ENCODE measurements at places on chromosomes 7 and 10.

- no peak for DNase-seq
These were observed 39.1 kb upstream of the ABLIM1 start for GRCh38 chr10:114697061-114697598.

- DNase-seq = no peak
These were observed 1254.6 kb upstream of the CELF2 start for GRCh38 chr10:9762966-9763656.

GRCh38 chr7:148142660-148143248 is 447.8 kb upstream of the C7orf33 start:
- DNase-seq = no peak

DNA sequence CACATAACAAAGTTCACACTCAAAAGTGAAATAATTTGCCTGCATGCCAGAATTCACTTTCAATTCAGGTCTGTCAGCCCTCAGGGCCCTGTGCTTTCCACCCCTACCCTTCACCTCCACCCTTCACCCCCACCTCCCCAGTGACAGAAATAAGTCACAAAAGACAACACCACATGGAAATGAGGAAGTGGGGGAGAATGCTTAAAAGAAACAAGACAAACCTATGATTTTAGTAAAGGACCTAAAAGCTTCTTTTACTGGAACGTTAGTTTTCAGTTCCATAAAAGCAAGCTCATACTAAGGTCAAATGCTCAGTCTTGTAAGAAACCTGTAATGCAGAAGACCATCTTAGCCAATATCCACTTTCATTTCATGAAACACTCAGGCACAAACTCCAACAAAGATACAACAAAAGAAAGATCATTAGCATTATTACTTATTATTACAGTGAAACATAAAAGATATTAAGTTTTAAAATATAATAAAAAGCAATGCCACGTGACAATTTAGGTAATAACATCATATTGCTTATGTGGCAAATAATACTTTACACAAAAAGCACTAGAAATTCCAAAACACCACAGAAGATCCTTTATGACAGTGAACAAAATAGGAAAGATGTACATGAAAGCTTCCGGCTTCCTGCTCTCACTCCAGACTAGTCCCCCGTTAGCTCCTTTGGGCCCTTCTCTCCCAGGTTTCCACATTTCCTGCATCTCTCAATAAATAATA is 112.1 kb downstream of the LMBR1 start:
- no peak for DNase-seq

DNA sequence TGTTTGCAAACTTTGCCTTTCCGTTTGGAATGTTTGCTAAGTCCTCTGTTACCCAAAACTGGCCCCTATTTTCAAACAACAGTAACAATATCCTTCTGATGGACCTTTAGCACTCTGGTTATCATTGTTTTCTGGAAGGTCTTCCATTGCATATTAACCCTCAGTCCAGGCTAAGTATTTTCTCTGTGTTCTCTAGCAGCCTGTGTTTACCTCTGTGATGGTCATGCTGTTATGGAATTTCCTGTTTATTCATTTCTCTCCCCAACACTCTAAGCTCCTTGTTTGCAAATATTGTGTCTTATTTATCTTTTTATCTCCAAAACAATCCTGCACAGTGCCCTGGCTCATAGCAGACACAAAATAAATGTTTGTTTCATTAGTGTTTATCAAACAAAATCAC is 560.3 kb downstream of the ATRNL1 start:
- DNase-seq = no peak

GRCh38 chr10:78866731-78867554 is 201.8 kb upstream of the ZMIZ1 start:
- no peak for DNase-seq

DNA sequence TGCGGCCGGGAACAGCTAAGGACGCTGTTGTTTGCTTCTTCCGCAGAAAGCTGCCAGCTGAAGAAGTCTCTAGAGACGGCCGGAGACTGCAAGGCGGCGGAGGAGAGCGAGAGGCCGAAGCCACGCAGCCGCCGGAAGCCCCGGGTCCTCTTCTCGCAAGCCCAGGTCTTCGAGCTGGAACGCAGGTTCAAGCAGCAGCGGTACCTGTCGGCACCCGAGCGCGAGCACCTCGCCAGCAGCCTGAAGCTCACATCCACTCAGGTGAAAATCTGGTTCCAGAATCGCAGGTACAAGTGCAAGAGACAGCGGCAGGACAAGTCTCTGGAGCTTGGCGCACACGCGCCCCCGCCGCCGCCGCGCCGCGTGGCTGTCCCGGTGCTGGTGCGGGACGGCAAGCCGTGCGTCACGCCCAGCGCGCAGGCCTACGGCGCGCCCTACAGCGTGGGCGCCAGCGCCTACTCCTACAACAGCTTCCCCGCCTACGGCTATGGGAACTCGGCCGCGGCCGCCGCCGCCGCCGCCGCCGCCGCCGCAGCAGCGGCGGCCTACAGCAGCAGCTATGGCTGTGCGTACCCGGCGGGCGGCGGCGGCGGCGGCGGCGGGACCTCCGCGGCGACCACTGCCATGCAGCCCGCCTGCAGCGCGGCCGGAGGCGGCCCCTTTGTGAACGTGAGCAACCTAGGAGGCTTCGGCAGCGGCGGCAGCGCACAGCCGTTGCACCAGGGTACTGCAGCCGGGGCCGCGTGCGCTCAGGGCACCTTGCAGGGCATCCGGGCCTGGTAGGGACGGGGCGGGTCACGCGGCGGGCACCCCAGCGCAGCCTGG is 2.4 kb downstream of the NKX2-3 start:
- no peak for DNase-seq

DNA sequence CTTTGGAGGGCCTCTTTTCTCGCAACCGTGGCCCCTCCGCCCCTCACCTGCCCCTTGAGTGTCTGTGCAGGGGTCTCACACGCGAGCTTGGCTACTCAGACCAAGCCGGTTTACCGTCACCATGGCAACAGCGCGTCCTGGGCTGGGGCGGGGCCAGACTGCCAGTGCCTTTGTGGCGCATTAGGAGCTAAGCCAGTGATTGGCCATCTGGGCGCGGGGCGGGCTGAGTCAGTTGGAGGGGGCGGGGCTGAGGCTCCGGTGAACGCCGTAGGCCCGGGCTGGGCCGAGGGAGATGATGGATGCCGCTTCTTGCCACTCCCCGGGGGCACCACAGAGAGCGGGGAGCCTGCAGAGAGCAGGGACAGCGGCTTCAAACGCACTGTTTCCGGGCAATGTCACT is 48.7 kb upstream of the FXYD4 start:
- DNase-seq = peak; percentile 83

GRCh38 chr7:147774461-147774860 is 816.1 kb upstream of the C7orf33 start:
- DNase-seq = no peak

DNA sequence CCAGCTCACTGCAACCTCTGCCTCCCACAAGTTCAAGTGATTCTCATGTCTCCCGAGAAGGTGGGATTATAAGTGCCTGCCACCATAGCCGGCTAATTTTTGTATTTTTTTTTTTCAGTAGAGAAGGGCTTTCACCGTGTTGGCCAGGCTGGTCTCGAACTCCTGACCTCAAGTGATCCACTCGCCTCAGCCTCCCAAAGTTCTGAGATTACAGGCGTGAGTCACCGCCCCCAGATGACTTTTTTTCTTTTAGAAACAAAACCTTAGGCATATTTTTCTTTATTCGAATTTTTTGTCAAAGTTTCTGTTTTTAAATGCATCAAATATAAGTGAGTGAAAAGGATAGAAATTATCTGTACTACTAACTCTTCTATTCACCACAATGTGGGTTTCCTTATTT is 113.1 kb downstream of the LRRC4 start:
- DNase-seq = no peak

DNA sequence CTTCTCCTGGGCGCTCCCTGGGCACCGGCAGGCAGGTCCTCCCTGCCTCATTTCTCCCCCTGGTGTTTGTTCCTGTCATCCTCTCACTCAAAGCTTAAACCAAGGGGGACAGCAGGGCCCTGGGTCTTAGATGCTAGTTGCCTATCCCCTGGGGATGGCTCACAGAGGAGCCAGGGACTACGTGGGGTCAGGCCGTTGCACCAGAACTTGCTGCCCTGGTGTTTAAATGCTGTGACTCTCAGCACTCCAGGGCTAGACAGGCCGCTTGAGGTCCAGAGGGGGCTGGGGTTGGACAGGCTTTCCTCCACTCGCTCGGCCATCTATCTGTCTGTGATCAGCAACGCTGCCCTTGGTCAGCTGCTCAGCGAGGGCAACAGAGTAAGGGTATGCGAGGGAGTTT is 340.3 kb downstream of the CXCL12 start:
- no peak for DNase-seq

DNA sequence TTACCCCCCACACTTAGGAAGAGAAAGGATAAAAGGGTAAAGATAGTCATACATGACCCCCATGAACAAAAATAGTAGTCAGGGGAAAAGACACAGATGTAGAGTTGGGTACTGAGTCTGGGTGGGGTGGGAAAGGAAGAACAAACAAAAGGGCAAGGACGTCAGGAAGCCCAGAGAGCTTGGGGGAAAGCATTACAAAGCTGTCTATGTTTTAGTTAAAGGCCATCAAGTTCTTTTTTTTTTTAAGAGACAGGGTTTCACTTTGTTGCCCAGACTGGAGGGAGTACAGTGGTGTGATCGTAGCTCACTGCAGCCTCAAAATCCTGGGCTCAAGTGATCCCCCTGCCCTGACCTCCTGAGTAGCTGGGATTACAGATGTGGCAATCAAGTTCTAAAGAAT is 98.4 kb upstream of the PDLIM1 start:
- no peak for DNase-seq

- DNase-seq = no peak
These were observed 72.9 kb downstream of the ADARB2 start for GRCh38 chr10:1664333-1664964.

GRCh38 chr10:98436704-98437103 is 10.0 kb downstream of the HPS1 start:
- DNase-seq = no peak

- no peak for DNase-seq
These were observed 224.8 kb upstream of the KLF14 start for GRCh38 chr7:130958846-130959245.

- DNase-seq = no peak
These were observed 434.6 kb downstream of the PAXIP1 start for GRCh38 chr7:154568346-154568745.

- DNase-seq = no peak
These were observed 97.3 kb downstream of the PPP1R9A start for GRCh38 chr7:95004618-95005247.

DNA sequence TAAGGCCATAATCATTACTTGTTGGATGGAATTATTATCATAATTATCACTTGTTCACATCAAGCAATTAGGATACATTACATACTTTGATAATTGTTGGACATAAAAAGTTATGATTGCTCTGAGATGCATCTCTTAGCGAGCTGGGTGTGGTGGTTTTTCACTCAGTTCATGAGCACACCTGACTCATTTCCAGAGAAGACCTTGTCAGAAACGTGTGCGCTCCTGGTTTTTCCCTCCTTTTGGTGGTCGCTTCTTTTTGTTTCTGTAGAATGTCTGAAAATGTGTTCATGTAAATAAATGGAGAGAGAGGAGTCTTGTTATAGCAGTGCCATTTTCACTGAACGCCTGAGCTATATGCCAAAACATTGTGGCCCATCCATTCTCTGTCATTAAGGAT is 141.3 kb downstream of the PAXIP1 start:
- no peak for DNase-seq

GRCh38 chr10:34838366-34838900 is 23.3 kb upstream of the PARD3 start:
- DNase-seq = no peak

GRCh38 chr7:30660331-30661255 is 21.7 kb downstream of the CRHR2 start:
- no peak for DNase-seq

DNA sequence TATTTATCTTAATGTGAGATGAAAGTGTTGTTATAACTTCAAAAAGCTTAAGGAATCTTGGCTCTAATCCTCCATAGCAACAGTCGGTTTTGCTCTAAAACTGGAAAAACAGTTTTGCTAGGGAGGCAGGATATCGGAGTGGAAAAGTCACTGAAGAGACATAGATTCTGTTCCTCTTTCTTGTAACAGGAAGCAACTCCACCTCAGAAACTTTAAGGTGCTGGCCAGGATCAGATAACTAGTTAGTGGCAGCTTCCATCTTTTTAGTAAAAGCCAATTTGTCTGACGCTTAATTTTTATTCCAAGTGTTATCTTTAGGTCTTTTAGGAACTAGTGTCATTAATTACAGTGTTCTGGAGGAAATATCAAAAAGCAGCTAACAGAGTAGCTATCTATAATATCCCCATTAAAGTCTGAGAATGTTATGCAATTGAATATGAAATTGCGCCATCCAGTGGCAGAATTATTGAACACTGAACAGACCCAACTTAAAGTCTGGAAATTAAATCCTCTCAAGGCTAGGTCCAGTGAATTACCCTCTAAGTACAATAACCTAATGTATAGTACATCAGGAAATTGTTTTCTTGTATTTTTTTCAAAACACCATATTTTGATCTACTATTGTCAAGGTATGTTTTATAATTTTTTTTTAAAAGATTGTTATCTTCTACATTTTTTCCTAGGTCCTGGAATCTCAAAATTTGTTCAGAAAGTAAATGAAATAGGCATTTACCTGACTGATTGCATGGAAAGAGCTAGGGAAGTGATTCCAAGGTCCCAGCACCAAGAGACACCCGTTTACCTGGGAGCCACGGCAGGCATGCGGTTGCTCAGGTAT is 65.9 kb upstream of the CC2D2B start:
- peak; percentile 49 for DNase-seq

DNA sequence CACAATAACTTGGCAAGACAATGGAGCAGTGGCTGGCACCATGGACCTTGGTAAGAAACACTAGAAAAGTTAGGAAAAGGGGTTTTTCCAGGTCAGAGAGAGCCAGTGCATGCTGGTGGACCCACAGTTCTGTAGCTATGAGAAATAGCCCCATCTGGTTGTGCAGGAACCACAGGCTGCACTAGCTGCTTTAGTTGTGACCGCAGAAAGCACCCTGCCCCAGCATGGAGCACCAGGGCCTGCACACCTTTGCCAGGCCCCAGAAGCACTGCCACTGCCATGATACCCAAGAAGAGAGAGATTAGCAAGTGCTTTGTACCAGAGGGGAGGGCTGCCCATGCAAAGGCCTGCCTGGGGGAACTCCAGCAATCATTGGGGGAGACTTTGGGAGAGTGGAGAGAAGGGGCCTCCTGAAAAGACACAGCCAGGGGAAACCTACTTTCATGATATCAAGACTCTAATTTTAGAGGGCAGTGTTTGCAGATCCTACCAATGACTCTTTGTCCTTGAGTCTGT is 256.1 kb upstream of the C7orf33 start:
- no peak for DNase-seq

DNA sequence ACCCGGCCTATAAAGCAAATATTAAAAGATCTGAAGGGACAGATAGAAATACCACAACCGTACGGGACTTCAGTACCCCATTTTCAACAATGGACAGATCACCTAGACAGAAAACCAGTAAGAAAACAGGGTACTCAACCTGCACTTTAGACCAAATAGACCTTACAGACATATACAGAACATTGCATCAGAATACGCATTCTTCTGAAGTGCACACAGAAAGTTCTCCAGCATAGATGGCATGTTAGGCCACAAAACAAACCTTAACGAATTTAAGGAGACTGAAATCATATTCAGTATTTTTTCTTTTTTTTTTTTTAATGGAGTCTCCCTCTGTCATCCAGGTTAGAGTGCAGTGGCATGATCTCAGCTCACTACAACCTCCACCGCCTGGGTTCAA is 151.5 kb downstream of the TNS3 start:
- no peak for DNase-seq

All from stimulated activated CD4-positive, alpha-beta T cell treated with anti-CD3 and anti-CD28 coated beads, Interleukin-4, amount 100 ng/mL, for 24 hours (primary cell).